ENCODE measurements at places on chromosomes 2 and 18.

DNA sequence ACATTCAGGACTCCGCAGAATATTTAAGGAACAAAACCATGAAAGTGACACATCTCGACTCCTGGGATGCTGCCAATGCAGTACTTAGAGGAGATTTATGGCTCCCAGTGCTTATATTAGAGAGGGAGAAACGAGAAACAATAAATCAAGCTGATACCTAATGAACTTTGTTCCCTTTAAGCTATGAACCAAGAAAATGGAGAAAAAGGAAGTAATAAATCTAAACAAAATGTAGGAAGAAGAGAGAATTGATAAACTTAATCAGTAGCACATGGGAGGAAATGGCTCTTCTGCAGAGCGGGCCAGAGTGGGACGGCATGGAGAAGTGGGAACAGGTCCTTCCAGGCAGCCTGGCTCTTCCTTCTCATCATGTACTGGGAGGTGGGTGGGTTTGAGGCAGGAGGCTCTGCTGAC is 42.7 kb downstream of the NPPC start:
- no peak for DNase-seq

DNA sequence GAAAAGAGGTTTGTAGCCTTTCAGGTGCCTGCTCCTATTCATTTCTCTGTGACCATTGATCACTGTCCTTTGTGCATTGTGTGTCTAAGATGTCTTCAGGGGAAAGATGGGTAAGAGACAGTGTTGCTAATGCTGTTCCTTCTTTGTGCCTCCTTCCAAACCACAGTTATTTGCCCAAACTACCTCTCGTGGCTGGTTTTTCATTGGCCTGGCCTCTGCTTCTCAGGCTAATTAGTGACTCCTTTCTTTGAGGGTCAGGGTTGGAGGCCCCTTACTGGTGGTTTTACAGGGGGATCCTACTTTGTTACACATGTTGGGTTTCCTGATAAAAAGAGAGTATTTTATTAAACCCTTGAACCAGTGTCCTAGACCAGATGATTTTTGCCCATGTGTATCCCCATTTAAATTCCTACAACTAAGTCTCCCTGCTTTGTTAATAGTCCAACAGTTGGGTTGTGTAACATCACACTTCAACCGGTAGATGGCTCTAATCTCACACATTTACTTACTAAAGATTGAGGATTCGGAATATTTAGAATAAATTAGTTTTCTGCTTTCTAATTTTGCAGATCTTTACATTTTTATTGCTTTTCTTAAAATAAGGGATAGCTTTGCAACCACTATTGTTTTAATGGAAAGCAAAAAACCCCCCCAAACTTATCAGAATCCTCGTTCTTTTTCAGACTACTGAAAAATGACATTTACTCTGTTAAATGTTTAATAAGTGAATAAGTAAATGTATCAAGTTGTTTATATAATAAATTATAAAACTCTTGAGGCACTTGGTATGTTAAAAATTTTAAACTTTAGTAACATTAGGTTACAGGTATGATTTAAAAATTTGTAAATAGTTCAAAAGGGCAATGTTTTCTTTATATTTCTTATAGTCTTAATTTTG is 2.4 kb downstream of the MARS2 start:
- peak; percentile 60 for DNase-seq

DNA sequence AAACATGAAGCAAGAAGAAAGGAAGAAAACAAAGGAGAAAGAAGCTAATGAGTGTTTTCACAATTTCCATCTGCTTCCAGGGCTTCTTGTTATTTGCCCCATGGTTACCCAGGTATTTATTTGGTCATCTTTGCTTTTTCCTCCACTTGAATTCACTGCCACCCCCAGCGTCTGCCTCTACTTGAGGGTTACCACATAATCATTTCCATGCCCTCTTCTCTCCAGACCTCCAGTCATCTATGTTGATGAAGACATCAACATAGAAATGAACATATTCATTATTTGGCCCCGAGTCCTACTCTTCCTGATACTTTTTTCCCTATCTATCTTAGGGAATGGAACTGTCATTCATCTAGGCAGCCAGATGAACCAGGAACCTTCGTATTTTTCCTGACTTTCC is 133.6 kb upstream of the CAVIN2 start:
- DNase-seq: no peak

DNA sequence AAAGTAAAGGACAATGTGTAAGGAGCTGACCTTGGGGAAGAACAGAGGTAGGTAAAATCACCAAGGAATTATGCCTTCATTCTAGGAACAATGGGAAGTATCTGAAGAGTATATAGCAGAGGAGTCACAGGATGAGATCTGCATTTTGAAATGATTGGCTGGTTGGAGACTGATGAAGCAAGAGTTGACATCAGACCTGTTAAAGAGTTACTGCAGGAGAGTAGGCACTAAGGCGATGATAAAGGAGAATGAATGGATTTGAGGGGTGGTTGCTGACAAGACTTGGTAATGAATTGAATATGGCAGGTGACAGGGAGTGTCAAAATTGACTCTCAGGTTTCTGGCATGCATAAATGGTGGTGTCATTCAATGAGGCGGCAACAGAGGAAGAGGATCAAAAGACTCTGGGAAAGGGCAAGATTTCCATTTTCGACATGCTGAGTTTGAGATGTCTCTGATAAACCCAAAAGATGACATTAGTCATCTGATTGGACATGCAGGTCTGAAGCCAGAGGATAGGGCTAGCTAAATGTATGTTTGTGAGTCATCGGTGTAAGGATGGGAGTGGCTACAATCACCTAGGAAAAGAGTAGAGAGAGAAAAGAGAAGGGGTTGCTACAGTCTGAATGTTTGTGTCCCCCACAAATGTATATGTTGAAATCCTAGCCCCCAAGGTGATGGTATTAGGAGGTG is 236.5 kb downstream of the DYM start:
- no peak for DNase-seq

GRCh38 chr18:2906704-2907549 is 60.1 kb downstream of the EMILIN2 start:
- no peak for DNase-seq

- no peak for DNase-seq
These were observed 142.3 kb upstream of the NRP2 start for GRCh38 chr2:205540036-205540435.

DNA sequence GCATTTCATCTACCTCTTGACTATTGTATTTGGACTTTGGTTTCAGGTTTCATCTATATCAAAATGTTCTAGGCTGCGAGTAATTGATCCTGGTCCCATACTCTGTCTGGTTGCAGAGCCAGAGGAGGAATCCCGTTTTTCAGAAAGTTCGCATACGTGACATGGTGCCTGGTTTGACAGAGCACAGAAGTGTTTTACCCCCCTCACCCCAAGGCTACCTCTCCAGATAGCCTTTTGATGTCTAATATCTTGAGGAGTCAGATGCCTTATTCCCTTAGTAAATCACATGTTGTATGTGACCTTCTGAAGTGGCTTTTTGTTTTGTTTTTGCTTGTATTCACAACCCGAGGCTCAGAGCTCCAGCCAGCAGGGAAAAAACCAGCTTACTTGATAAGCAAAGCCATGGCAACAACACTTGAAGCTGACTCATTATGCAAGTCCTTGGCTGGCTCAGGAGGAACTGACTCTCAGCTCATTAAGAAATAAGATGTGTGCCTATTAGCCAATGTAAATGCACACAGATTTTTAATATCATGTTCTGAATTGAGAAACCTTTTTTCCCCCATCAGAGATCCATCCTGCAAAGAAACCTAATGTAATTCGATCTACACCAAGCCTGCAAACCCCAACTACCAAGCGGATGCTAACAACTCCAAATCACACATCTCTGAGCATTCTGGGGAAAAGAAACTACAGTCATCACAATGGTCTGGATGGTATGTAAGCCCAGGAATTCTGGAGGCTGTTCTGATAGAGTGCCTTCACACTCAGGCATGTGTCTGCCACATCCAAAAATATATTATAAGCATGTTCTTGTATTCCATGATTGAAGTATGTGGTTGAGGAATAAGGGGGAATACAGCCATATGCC is 41.4 kb downstream of the OXER1 start:
- DNase-seq: peak; percentile 43

GRCh38 chr2:84902526-84902925 is 2.9 kb upstream of the TMSB10 start:
- DNase-seq: no peak

DNA sequence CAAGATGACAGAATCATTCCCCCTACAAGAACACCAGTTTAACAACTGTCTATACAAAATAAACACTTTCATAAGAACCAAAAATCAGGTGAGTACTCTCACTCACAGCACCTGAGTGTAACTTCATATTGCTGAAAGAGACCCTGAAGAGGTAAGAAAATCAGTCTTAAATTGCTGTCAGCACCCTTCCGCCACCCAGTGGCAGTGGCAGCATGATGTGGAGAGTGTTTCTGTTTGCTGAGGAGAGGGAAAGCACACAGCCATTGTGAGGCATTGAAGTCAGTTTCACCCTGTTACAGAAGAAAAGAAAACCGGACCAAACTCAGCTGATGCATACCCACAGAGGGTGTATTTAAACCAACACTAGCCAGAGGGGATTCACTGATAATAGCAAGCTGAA is 1240.8 kb upstream of the CRIM1 start:
- DNase-seq: peak; percentile 10

GRCh38 chr2:9310798-9311197 is 104.2 kb downstream of the ASAP2 start:
- DNase-seq: no peak

GRCh38 chr2:41621563-41621962 is 426.3 kb upstream of the PKDCC start:
- no peak for DNase-seq

DNA sequence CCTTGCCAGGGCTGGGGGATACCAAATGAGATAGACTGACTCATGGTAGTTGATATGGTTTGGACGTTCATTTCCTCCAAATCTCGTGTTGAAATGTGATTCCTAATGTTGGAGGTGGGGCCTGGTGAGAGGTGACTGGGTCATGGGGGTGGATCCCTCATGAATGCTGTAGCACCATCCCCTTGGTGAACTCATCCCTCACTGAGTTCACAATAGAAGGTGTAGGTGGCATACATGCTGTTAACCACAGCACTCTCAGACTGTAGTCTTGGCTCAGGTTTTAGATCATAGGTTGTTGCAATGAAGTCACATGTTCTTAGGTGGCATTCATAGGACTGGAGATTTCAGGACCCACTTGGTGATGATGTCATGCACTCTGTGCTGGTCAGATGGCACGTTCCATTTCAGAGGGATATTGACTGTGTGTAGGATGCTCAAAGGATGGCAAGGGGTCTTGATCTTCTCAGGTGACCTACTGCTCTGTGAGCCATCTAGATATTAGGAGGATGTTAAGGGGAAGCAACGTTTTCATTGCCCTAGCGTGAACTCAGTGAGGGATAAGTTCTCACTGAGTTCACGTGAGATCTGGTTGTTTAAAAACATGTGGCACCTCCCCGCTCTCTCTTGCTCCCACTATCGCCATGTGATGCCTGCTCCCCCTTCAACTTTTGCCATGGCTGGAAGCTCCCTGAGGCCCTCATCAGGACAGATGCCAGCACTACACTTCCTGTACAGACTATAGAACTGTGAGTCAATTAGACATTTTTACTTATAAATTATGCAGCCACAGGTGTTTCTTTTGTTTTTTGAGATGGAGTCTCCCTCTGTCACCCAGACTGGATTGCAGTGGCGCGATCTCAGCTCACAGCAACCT is 73.8 kb upstream of the ACAA2 start:
- no peak for DNase-seq

GRCh38 chr2:109208071-109208950 is 79.3 kb downstream of the SH3RF3 start:
- no peak for DNase-seq
